ENCODE measurements at places on chromosomes 11 and 22.
A peak's percentile ranks its signal among the peaks of the same experiment; 100 is the strongest.

- DNase-seq, result no peak
These were observed 5.4 kb downstream of the NADSYN1 start for GRCh38 chr11:71458146-71459070.

DNA sequence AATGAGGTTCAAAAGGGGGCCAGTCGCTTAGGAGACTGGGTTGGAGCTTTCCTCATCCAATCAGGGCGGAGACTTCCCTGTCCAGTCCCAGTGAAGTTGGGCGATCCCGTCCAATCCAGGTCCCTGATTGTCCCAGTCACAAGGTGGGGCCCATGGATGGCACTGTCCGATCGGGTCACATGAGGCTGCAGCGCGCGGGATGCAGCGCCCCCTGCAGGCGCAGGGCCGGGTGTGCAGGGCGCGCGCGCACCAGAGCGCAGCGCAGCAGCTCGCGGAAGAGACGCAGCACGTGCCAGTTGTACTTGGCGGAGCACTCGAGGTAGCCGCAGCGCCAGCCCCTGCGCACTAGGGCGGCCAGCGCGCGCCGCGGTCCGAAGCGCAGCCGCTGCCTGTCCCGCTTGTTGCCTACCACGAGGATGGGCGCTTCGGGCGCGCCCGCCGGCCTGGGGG lies 2.3 kb downstream of the RASL10A start:
- DNase-seq, result peak; percentile 49

DNA sequence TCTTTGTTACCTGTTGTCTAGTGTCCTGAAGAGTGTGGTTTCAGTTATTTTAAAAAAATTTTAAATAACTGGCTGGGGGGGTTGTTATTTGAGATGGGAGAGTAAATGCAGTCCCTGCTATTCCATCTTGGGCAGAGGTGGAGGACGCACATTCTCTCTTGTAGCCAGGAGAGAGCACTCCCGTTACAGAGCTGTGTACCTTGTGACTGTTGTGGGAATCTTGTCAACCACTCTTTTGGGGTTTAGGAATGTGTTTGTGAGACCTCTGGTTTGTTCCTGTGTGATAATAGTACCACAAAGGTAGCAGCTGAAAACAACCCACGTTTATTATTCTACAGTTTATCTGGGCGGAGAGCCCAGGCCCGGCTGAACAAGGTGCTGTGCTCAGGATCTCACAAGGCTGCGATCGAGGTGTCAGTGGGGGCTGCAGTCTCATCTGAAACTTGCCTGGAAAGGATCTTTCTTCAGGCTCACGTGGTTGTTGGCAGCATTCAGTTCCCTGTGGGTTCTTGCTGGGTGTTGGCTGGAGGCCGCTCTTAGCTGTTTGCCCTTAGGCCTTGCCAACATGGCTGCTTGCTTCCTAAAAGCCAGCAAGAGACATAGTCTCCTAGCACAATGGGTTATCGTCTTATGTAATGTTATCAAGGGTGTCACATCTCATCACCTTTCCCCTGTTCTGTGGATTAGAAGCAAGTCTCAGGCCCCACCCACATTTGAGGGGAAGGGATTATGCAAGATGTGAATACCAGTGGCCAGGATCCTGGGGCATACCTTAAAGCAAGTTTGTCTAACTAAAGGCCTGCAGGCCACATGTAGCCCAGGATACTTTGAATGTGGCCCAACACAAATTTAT lies 20.6 kb downstream of the IGHMBP2 start:
- peak; percentile 25 for DNase-seq

DNA sequence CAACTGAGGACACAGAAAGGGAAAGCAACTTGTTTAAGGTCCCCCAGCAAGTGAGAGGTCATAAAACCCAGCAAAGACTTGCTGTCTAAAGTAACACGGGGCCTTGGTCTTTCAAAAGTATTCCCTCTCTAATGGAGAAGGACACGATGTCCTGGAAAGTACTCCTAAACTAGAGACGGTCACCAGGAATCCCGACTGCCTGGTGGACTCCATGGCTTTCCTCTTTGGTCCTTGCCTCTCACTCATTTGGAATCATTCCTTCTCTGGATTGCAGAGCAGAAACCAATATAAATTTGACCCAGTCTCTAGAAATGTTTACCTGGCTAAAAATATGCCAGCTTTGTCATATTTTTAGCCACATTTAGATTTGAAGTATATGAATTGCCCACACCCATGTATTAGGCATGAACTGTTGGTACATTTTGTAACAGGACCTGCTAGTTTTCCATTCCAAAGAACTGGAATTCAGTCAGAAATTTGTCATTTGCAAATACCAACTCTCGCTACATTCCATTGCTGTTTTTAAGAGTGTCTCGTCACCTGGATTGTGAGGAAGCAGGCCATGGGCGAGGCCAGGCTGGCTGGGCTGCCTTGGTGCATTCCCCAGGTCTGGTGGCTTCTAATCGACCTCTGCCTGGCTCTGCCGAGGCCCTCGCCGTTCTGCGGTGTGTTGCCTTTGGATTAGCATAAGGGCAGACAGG lies 12.9 kb downstream of the NAV2 start:
- no peak for DNase-seq

DNA sequence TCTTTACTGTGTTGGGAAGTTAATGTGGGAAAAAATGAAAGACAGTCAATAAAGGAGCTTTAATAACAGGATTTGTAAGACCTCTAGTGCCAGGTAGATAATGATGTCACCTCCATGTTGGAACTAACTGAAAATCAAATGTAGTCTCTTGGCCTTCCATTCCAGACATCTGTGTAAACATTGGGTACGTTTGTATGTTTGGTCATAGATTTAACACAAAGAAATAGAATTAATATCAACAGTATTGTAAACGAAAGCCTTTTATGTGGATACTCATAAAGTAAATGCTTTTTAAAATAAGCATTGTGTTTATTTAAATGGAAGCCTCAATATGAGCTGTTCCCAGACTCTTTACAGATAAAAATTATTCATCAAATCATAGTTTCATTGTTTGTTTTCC lies 605.7 kb downstream of the METTL15 start:
- no peak for DNase-seq

- DNase-seq, result peak; percentile 83
These were observed 23.8 kb downstream of the LRRC10B start for GRCh38 chr11:61532134-61533038.

- DNase-seq, result no peak
These were observed 15.1 kb downstream of the LIMK2 start for GRCh38 chr22:31227186-31227585.

DNA sequence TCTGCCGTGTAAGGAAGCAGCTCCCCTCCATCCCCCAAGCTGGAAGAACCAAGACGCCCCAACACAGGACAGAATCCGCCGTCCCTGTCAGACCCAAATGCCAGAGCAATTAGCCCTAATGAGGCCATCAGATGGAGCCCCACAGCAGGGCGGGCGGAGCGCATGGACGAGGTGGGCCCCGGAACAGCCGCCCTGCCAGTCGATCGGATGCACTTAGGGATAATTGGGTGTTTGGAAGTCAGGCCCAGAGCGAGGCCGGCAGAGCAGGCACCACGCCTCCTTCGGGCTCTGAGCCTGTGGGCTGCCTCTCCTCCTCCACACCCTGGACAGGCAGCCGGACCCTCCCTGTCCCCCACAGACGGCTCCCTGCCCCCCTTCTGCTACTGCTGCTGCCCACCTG lies 5.5 kb upstream of the TH start:
- no peak for DNase-seq

DNA sequence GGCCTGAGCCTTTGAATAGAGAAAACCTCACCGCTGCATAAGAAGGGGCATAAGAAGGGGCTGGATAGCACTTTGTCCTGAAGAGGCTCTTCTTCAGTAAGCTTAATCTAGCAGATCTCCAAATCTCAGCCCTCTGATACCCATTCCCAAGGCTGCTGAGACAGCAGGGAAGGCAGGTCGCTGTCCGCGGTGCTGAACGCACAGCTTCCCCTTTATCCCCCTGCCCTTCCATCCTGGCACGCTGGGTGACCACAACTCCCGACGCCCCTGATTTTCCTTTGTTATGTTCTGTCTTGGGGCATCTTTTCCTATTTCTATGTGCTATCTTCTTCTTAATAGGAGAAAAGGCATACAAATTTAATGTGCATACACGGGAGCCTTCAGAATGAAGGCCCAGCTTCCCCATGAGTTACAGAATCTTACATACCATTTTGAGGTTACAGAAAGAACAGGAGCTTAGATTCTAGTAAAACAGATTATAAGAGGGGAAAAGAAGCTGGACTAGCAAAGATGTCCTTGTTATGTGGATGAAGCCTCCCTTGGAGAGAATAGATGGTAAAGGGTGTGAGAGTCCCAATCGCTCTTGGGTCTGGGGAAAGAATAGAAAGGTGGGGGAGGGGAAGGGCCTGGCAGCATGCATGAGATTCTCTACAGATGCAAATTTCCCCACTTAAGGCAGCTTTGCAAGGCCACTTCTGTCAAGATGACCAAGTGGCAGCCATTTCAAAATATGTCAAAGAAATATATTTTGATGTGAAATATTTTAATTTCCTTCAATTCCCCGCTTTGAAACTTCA lies 5.7 kb upstream of the SULT4A1 start:
- no peak for DNase-seq

DNA sequence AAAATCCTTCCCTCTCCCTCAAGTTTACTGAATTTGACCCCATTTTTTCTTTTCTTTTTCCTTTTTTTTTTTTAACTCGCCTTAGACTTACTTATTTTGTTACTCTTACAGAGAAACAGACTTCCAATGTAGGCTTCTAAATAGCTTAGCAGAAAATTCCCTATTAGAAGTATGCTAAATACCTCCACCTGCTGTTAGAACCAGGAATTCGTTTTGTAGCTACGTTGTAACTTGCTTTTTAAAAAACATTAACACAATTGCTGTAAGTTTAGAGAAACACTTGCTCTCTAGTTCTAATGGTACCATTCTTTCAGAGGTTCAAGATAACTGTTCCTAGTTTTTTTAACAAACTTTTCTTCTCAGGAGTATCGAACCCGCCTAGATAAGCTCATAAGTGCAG lies 324.2 kb downstream of the DCDC1 start:
- no peak for DNase-seq

GRCh38 chr11:48017831-48018527 lies 37.6 kb downstream of the PTPRJ start:
- DNase-seq, result no peak

DNA sequence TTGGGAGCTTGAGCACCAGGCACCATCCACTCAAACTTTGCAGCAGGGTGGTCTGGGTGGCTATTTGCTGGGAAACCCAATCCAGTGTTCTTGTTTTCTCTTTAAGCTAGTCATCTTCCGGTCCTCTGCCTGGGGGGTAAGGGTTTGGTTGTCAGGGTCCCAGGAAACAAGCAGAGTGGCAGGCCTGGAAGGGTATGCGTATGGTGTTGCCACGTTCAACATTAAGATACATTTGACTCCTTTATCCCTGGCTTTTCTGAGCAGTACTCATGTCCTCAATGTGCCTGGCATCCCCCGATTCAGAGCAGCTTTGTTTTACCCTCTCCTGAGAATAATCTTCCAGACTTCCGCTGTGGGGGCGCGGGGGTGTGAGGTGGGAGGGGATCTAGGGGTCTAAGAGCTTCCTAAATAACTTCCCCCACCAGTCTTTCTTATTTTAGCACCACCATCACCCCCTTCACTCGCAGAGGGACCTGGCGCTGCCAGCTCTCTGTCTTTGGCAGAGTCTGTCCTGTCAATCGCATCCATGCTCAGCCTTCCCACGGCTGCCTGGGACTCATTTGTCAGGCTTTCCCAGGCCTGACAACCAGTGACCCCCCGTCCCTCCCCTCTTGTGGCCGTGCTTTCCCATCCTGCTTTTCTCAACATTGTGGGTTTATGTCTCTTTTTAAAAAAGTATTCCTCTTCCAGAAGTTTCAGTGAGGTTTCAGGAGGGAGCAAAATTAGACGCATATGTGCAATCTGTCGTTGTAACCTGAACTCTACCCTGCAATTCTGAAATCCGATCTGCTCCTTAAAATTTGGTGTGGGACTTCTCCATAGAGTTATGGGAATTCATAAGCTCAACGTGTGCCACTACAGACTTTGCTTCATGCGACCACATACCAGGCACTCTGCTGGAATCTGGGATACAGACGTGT lies 27.0 kb upstream of the RBFOX2 start:
- no peak for DNase-seq

DNA sequence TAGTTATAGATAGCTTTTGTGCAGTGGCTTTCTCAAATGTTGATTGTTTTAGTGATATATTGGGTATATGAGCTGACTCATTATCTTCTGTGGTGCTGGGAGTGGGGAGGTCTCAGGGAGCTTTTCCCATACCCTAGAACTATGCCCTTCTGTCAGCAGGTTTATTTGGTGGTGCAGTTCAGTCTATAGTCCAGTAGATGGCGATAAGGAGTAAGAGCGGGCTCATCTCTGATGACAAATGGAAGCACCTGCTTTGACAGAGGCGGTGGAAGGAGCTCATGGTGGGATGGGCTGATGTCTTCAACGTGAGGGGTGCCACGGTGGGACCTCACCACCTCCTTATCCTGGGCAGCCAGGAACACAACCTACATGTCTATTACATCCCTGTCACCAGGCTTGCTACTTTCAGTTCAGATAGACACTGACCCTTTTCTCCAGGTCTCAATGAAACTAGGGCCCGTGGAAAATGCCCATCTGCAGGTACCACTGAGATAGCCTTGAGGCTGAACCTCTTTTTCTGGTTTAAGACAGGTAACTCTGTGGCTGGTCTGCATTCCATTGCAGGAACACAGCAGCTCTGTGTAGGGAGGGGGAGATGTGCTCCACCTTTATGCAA lies 13.0 kb upstream of the OR6A2 start:
- peak; percentile 40 for DNase-seq

DNA sequence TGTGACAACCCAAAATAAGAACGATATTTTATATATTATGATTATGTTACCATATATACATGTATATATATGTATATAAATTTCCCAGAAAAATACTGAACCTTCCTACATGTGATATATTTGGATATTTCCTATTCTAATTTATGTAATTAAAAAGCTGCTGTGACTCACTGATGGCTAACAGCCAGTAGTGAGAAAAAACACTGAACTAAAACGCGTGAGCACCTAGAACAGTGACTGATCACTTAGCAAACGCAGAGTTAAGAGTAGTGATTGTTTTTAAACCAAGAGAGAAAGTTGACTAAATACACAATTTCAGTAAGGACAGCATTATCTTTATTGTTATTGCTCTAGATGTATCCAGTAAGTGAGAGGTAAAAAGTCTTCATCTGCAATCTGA lies 213.8 kb downstream of the TMEM135 start:
- DNase-seq, result no peak

DNA sequence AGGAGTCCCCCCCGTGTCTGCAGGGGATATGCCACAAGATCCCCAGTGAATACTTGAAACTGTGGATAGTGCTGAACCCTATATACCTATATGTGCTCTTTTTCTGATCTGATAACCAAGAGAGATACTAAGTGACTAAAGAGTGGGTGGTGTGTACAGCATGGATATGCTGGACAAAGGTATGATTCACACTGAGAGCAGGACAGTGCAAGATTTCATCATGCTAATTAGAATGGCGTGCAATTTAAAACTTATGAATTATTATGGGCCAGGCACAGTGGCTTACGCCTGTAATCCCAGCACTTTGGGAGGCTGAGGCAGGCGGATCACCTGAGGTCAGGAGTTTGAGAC lies 90.2 kb upstream of the ALKBH3 start:
- no peak for DNase-seq

DNA sequence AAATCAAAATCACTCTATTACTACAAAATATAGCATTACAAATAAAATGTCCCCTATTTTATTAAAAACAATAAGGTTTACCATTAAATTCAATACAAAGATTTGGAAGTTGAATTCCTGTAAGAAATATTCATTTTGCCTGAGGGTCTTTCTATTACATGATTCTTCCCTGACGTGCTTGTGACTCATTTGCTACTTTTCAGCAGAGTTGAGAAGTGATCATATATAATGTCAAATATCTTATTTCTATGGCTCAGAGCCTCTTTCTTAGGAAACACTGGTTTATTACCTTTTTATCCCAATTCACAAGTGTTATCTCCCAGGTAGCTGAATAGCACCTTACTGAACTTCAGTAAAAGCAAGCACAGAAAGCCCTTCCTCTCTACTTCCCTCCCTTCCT lies 65.2 kb upstream of the CNTN5 start:
- DNase-seq, result no peak
